Frontal cortex (tissue), 4 donors: ENCODE measurements at places on chromosomes 5 and 9.

- DNase-seq: no peak
These were observed 23.9 kb downstream of the FGF10 start for GRCh38 chr5:44365345-44365744.

DNA sequence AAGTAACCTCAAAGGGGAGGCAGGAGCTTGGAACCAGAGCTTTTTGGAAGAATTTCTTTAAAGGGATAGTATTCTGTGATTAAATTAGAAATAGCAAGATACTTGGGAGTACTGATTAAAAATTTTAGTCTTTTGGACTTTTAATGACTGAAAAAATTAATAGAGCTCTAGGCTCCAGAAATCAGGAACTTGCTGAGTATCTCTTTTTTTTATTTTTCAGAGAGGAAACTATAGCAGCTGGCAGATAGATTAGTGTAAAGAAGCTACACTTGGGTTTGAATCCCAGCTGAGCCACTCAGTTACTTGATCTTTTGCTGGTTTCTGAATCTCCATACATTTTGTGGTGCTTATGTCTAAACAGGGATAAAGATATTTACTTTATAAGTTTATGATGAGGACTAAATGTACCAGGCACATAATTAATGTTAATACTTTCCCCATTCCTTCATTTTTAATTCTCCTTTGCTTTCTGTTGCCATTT lies 94.2 kb upstream of the TNC start:
- no peak for DNase-seq

DNA sequence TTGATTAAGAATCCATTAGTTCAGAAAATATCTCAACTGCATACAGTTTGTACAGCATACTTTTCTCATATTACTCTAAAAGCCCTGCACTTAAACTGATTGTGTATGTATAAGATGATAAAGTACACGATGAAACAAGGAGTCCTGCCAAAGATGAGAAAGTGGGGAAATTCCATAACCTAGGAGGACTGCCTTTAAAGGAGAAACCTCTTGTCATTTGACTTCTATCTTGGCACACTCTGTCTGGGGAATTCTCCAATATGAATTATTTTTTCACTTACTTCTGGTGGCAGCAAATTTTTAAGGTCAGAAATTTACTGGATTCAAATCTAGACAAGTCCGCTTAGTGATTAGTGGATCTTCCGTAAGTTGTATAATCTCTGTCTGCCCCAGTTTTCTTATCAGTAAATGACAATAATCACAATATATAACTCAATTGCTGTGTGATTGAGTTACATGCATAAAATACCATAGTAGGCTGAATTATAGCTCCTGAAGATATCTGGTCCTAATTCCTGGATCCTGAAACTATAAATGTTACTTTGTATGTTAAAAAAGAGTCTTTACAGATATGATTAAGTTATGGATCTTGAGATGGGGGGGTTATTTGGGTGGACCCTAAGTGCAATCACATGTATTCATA lies 17.0 kb upstream of the ISOC1 start:
- no peak for DNase-seq

- DNase-seq: no peak
These were observed 26.0 kb downstream of the JMY start for GRCh38 chr5:79261897-79262296.

DNA sequence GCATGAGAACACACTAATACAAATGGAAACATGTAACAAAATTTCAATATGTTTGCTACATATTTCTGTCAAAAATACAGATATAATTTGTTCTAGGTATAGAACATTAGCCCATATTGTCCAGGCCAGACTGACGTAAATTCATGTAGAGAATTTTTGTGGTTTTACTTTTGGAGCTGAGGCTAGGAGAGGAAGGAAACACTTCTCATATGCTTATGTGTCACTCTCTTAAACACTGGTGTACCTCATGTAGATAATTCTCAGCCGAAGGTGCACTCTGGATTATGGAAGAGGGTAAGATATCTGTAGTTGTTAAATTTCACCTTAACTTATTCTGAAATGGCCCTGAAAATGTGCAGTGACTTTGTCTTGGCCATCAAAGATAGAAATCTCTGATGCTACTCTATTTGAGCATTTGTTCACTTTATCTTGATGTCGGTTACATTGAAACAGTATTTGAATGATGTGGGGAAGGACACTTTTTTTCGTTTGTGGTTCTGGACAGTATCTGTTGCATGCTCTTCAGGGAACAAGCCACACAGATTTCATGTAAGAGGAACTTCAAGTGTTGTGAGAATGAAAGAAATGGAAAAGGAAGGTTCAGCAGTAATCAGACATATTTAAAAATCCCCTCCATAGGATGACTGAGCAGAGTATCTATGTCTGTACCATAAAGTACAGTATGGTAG lies 202.7 kb downstream of the SPATA31D1 start:
- no peak for DNase-seq

DNA sequence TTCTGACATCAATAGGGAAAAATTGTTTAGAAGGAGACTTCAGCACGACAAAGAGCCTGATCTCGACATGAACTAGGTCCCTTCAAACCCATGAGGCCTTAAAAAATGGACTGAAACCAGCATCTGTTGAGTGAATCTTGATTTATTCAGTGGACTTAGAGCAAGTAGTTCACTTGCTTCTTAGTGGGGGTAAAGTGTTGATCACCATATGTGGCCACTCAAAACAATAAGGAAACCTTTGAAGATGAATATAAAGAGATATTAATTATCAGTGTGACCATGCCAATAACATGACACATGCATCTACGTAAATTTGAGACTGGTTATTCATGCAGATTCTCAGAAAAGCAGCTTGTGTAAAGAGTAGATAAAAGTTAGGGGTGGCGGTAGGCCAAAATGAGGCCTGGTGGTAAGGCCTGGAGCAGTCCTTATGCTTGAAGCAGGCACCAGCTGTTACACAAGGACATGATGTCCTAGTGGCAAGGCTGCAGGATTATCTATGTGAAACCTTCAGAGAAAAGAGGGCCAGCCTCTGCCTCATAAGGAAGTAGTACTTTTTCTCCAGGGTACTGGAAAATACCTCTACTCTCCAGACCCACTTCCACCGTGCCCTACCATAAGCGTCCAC lies 61.3 kb downstream of the S1PR3 start:
- DNase-seq: no peak

DNA sequence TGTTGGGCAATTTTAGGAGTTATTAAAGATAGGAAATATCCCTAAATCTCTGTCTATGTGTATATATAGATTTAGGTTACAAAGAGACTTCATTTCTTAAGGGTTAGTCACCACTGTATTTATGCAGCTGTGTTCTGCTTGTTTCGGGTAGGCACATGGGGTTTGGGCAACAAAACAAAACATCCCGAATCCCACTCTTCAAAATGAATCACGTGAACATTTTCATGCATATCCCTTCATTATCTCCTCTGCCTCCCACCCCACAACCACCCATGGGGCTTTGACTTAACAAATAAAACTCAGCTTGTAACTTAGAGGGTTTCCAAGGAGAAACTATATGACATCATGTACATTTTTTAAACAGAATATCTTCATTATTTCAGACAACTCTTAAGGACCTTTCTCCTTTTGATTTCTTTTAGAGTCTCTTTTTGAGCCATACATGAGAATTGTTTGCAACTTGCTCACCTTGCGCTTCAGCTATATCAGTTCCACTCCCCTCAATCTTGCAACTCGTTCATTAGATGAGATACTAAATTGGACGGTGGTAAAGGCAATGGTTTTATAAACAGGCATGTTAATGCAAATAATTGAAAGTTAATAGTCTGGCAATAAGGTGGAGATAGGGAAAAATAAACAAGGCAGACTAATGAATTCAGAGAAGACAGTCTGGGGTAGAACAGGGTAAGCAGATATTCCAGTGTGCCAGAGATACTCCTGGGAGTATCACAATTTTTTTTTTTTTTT lies 136.7 kb downstream of the CD180 start:
- DNase-seq: no peak
